ENCODE measurements at places on chromosomes 2 and 18. TPM values are rescaled to one million over a fixed set of nuclear protein-coding genes. Genes with fewer than 3 reads are reported as not detected.

- no peaks in the 10 kb centered on the region for H3K27me3 ChIP-seq
- no peaks in the 10 kb centered on the region for H3K36me3 ChIP-seq
- no peak for DNase-seq
- H3K4me3 ChIP-seq: no peak overlapping the region
Measured at GRCh38 chr2:236587861-236588815, 18.5 kb downstream of the ACKR3 start.

- no peak overlapping the region for H3K4me3 ChIP-seq
- no peak overlapping the region for H3K27ac ChIP-seq
- no peaks in the 10 kb centered on the region for H3K36me3 ChIP-seq
- no peaks in the 10 kb centered on the region for H3K27me3 ChIP-seq
- no peak for DNase-seq
- peaks cover 7% of the 10 kb centered on the region for H3K4me1 ChIP-seq
Measured at GRCh38 chr2:207227062-207227748, 61.5 kb upstream of the KLF7 start.

- H3K4me3 ChIP-seq: no peak overlapping the region
- H3K27ac ChIP-seq: no peak overlapping the region
- DNase-seq: no peak
- H3K36me3 ChIP-seq: no peaks in the 10 kb centered on the region
- H3K27me3 ChIP-seq: no peaks in the 10 kb centered on the region
Measured at GRCh38 chr2:109694190-109694589, 80.0 kb downstream of the SOWAHC start.

GRCh38 chr18:70082430-70082829 lies 123.1 kb downstream of the RTTN start:
- H3K36me3 ChIP-seq: no peaks in the 10 kb centered on the region
- H3K4me1 ChIP-seq: no peaks in the 10 kb centered on the region
- no peak overlapping the region for H3K27ac ChIP-seq
- H3K4me3 ChIP-seq: no peak overlapping the region

DNA sequence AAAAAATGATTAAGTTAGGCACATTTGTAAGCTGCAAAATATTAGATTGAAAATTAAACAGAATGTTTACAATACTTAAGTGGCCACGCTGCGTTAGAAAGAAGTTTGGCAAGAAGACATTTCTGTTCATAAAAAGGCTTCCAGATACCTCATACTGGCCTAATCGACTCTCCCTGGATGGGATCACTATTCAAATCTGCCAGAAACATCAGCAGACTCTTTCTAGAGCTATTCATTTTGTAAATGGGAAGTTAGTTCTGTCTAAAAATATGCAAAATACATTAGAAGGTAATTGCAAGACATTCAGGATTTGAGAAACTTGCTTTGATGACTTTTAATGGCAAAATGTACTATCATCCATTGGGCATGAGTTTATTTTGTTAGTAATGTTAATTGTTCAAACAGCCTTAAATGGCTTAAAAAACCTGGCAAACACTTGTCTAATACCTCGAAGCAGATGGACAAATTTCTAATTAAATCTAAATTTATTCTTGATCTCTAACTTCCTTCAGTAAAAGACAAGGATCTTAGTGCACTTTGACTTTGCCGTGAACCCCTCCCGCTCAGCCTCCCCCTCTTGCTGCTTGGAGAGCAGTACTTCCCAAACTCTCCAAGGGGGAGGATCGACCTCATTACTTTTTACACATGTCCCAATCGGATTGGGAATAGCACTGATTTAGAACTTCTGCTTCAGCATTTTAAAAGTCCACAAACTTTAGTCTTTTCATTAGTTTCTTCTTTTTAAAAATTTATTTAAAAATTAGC lies 103.5 kb downstream of the SMIM21 start:
- H3K36me3 ChIP-seq: no peaks in the 10 kb centered on the region
- no peak overlapping the region for H3K27ac ChIP-seq
- H3K27me3 ChIP-seq: no peaks in the 10 kb centered on the region
- H3K4me1 ChIP-seq: no peaks in the 10 kb centered on the region
- H3K4me3 ChIP-seq: no peak overlapping the region

DNA sequence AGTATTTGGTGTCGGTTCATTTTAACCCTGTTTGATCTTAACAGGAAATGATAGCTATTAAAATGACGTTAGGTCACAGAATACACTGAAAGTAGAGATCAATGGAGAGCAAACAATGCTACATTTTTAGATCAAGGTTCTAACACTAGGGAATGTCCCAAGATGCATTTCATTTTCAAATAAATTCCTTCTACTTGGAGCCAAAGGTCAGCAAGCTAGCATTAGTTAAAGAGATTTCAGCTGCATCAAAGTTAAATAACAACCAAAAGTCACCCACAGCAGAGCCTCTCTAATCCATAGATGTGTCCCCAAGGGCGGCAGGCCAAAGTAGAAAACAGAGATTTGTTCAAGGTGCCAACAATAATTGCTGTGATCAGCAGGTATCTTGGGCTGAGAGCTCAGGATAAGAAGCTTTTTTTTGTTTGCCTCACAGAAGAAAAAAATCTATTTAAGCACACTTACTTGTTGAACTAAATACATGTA lies 1233.6 kb upstream of the TMEFF2 start:
- no peaks in the 10 kb centered on the region for H3K4me1 ChIP-seq
- no peak overlapping the region for H3K27ac ChIP-seq
- H3K27me3 ChIP-seq: no peaks in the 10 kb centered on the region
- no peak overlapping the region for H3K4me3 ChIP-seq
- no peaks in the 10 kb centered on the region for H3K36me3 ChIP-seq

DNA sequence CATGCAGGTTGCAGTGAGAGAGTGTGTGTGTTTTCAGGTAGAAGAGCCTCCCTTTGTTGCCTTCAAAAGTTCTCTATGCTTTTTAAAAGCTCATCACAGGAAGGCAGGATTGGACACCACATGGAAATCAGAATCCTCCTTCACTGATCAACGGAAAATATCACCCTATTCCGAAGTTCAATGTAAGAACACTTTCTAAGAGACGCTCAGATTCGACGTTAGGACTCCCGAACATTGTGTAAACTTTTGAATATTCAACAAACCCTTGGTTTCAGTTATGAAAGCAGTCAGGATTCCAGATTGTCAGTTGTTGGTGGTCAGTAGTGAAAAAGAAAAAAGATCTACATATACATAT lies 561.4 kb upstream of the ID2 start:
- no peak overlapping the region for H3K27ac ChIP-seq
- H3K4me1 ChIP-seq: no peaks in the 10 kb centered on the region
- H3K4me3 ChIP-seq: no peak overlapping the region
- no peak for DNase-seq
- no peaks in the 10 kb centered on the region for H3K27me3 ChIP-seq

DNA sequence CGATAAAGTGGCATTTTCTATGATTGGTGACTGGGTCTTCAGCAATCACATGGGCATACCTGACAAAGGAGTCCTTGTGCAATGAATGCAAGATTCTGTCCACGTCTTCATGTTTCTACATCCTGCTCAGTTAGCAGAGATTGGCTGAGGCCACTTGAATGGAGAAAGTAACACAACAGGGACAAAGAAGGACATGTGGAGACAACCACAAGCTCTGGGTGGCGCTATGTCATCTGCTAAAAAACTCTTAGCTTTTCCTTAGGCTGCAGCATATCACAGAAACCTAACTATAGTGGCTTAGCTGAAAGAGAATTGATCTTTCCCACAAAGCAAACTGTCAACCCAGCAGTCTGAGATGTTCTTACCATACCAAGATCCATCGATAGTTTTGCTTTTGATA lies 1109.7 kb downstream of the SOCS6 start:
- no peak for DNase-seq
- H3K4me3 ChIP-seq: no peak overlapping the region
- no peaks in the 10 kb centered on the region for H3K36me3 ChIP-seq
- H3K4me1 ChIP-seq: no peaks in the 10 kb centered on the region
- no peaks in the 10 kb centered on the region for H3K27me3 ChIP-seq
- H3K27ac ChIP-seq: no peak overlapping the region

- no peak for DNase-seq
- H3K4me3 ChIP-seq: no peak overlapping the region
- H3K27ac ChIP-seq: no peak overlapping the region
- H3K4me1 ChIP-seq: peaks cover 36% of the 10 kb centered on the region
- no peaks in the 10 kb centered on the region for H3K27me3 ChIP-seq
Measured at GRCh38 chr2:134663451-134664450, 55.0 kb downstream of the TMEM163 start.

- no peak overlapping the region for H3K4me3 ChIP-seq
- no peak overlapping the region for H3K27ac ChIP-seq
- no peaks in the 10 kb centered on the region for H3K27me3 ChIP-seq
- DNase-seq: no peak
- no peaks in the 10 kb centered on the region for H3K36me3 ChIP-seq
- H3K4me1 ChIP-seq: no peaks in the 10 kb centered on the region
Measured at GRCh38 chr2:35591886-35592285, 763.7 kb upstream of the CRIM1 start.

- H3K4me1 ChIP-seq: no peaks in the 10 kb centered on the region
- DNase-seq: no peak
- H3K27ac ChIP-seq: no peak overlapping the region
Measured at GRCh38 chr18:32324181-32324580, 134.3 kb downstream of the MEP1B start.

DNA sequence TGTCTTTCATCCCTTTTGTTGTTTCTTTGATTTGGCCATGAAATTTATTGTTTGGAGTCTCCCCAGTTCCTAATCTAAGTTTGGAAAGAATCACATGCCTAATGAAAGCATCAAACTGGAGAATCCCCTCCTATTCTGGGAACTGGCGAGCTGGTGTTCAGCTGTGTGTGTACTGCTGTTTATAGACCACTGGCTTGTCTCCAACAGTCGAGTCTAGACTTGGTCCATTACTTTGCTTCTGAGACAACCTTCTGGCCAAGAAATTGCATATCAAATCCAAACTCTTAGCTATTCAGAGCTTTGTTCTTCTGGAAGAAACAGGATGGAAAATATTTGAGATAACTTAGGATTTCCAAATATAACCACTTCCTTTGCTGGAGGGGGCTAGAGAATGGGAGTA lies 111.5 kb upstream of the THSD7B start:
- no peaks in the 10 kb centered on the region for H3K27me3 ChIP-seq
- H3K27ac ChIP-seq: no peak overlapping the region
- no peak overlapping the region for H3K4me3 ChIP-seq
- H3K4me1 ChIP-seq: no peaks in the 10 kb centered on the region
- no peak for DNase-seq

DNA sequence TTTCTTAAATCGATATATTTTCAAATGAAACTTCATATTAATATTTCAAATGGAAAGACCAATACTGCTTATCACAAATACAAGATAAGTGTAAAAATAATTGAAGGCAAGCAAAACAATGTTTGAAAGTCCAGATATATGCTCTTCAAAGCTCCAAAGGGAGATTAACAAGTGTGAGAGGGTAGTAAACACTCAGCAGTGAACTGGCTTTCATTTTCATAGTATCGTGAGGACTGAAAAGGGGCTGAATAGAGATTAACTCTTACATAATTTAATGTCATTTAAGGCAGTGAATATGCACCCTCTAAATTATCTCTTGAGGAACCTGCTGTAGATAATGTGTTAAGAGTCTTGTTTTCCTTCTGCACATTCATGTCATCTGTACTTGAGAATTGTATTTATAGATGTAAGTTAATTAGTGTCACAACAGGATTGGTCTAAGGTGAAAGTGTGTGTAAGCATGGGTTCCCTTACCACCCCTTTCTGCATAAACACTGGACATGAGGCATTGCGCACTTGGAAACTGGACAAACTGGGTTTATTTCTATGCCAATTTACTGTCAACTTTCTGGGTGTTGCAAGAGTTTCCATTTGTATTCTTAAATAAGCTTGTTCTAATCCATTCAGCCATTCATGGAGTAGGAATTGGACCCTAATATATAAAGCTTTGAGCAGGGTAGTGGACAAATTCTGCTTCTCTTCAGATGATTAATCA lies 76.7 kb upstream of the SESTD1 start:
- H3K27ac ChIP-seq: no peak overlapping the region
- H3K27me3 ChIP-seq: no peaks in the 10 kb centered on the region
- DNase-seq: no peak
- H3K4me1 ChIP-seq: no peaks in the 10 kb centered on the region

DNA sequence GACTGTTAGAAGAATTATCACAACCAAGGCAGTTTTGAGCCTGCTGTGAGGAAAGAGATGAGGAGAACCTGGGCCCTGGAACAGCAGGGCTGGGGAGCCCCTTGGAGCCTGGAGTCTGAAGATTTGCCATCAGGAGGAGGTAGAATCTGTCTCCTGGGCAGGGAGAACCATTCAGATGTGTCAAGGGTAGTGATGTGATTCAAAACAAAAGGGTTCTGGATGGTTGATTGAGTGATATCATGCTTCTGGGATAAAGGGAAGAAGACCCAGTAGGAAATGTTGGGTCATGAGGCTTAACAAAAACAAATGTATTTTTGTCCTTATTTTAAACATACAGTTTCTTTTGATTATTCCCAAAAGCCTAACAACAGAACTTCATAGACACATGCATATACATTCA lies 28.6 kb downstream of the RNF144A start:
- H3K4me3 ChIP-seq: no peak overlapping the region
- no peak overlapping the region for H3K27ac ChIP-seq
- no peak for DNase-seq

- no peak overlapping the region for H3K27ac ChIP-seq
- no peak overlapping the region for H3K4me3 ChIP-seq
- H3K4me1 ChIP-seq: no peaks in the 10 kb centered on the region
Measured at GRCh38 chr2:225932811-225933413, 533.4 kb downstream of the NYAP2 start.

DNA sequence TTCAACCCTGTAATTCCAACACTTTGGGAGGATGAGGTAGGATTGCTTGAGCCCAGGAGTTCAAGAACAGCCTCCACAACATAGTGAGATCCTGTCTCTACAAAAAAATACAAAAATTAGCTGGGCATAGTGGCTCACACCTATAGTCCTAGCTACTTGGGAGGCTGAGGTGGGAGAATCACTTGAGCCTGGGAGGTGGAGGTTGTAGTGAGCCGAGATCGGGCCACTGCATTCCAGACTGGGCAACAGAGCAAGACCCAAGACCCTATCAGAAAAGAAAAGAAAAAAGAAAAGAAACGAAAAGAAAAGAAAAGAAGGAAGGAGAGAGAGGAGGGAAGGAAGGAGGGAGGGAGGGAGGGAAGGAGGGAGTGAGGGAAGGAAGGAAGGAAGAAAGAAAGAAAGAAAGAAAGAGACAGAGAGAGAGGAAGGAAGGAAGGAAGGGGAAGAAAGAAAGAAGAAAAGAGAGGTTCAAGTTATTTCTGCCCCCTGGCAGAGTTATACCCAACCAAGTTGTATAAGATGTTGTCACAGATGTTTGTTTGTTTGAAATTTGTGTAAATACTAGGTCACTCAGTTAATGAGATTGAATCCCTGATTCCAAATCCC lies 3.9 kb upstream of the PKDCC start:
- no peaks in the 10 kb centered on the region for H3K36me3 ChIP-seq
- peaks cover 5% of the 10 kb centered on the region for H3K4me1 ChIP-seq
- H3K4me3 ChIP-seq: no peak overlapping the region
- H3K27me3 ChIP-seq: peaks cover 5% of the 10 kb centered on the region
- H3K27ac ChIP-seq: no peak overlapping the region
- no peak for DNase-seq

- no peak for DNase-seq
- no peaks in the 10 kb centered on the region for H3K27me3 ChIP-seq
- no peaks in the 10 kb centered on the region for H3K4me1 ChIP-seq
- H3K36me3 ChIP-seq: no peaks in the 10 kb centered on the region
- H3K4me3 ChIP-seq: no peak overlapping the region
Measured at GRCh38 chr18:34048423-34048822, 176.3 kb downstream of the NOL4 start.

Gene SCN9A
- not detected for total RNA-seq

Gene TLX2
- total RNA-seq: 0.60 TPM

Gene SRBD1
- 18.1 TPM for total RNA-seq

Gene THAP4
- total RNA-seq: 51.9 TPM

Gene PSMA8
- 1.4 TPM for total RNA-seq

Gene MTX2
- 28.9 TPM for total RNA-seq

Gene ZAP70
- total RNA-seq: 180 TPM

Gene TMEM200C
- total RNA-seq: not detected

Gene AGAP1
- 3.3 TPM for total RNA-seq

Gene CAVIN2
- total RNA-seq: not detected

Gene ARL4C
- 54.0 TPM for total RNA-seq

Gene FBXO15
- 0.77 TPM for total RNA-seq

Gene PLA2R1
- total RNA-seq: not detected

Gene UGT1A4
- total RNA-seq: not detected

Data from CD8-positive, alpha-beta memory T cell (primary cell).